ENCODE measurements at places on chromosomes 7 and 10.

DNA sequence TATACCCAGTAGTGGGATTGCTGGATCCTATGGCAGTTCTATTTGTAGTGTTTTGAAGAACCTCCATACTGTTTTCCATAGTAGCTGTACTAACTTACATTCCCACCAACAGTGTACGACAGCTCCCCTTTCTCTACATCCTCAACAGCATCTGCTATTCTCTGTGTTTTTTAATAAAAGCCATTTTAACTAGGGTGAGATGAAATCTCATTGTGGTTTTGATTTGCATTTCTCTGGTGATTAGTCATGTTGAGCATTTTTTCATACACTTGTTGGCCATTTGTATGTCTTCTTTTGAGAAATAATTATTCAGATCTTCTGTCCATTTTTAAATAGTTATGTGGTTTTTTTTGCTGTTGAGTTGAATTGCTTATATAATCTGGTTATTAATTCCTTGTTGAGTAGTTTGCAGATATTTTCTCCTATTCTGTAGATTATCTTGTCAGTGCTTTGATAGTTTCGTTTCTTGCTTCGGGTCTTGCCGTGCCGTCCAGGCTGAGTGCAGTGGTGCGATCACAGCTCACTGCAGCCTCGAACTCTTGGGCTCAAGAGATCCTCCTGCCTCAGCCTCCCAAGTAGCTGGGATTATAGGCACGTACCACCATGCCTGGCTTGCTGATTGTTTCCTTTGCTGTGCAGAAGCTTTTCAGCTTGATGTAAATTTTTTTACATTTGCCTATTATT, 12.0 kb downstream of the MTG1 start:
- DNase-seq: no peak

- DNase-seq: no peak
Observed at GRCh38 chr7:140033779-140034363, 28.9 kb downstream of the PARP12 start.

- no peak for DNase-seq
Observed at GRCh38 chr10:27368706-27369105, 128.1 kb upstream of the ACBD5 start.

DNA sequence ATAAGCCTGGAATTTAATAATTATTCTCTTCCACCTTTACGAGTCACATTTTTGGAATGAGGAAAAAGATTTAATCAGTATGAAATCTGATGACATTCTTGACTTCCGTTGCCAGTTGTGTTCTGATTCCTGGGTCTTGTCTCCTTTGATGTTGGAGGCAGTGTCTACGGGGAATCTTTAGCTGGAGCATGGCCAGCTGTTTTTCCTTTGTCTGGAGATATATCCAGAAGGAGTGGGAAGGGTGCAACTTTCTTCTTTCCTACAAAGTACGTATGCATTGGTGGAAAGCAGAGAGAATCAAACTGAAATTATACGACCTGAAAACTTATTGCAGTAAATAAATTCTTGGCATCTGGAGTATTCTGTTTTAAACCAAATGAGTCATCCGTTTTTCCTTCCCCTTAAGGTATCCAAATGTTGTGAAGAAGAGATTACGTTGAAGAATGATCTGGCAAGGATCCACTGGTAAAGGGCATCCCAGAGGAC, 6.9 kb upstream of the GNG11 start:
- DNase-seq: no peak

DNA sequence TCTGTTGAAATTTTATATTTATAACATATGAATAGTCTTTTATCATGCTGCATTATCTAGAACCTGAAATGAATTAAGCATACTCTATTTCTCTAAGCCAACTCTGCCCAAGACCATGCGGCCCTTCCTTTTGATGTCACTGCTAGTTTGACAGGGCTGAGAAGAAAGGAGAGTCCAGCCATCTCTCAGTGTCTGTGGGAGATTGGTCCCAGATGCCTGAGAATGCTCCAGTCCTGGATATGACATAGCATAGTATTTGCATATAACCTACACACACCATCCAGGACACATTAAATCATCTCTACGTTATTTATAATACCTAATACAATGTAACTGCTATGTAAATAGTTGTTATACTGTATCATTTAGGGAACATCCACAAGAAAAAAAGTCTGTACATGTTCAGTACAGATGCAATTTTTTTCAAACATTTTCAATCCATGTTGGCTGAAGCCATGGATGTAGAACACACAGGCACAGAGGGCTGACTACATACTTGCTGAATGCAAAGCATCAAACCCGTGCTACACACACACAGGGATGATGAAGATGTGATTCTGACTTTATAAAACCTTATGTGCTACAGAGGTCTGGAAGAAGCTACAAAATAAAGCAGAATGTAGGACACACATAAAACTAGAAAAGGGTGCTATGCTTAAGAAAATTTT, 315.4 kb downstream of the PARD3 start:
- no peak for DNase-seq

DNA sequence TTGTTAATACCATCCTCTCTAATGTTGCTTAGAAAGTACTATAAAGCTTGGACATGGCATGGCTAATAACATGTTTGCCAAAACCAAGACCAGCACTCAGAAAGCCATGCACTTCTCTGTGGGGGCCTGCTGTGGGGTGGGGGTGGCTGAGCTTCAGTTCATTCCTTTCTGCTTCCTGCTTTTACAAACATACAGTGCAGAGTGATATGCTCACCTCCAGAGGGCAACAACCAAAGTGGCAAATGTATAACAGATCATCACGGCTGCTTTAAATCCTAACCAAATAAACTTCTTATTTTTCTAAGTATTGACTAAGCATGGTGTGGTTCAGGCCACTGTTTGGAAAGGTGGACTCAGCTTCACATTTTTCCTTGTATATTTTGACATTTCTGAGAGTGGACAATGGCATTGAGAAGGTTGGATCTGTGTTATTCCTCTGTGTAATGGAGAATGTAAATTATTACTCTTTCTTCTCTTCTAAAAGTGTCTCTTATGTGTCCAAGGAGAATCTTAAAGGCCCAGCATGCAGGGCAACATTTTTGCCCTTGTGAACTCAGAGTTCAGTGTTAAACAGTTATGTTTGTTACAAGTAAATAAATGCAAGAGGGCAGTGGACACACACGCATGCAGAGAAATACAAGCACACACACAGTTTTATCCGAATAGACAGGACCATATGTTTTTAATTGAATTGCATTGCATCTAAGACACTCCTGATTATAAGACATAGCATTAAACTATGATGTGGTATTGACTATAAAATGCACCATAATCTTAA, 186.1 kb downstream of the HERPUD2 start:
- no peak for DNase-seq

DNA sequence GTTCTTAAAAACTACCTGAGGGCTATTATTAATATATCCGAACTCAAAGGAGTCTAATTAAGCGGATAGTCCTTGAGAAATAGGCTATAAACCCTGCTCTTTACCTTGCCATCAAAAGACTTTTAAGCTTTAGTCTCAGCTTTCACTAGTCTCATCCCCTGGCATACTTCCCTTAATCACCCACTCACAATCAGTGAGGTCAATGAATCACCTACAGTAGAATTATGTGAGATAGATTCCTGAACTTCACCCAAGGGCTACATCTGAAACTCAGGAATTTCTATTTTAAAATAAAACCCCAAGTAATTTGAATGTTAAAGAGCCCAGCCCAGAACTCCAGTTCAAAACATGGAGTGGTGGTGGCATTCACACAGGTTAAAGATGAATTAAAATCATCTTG, 108.7 kb downstream of the ETV1 start:
- no peak for DNase-seq

- DNase-seq: no peak
Observed at GRCh38 chr7:471866-472639, 47.6 kb downstream of the PDGFA start.

GRCh38 chr10:123492016-123492415, 174.1 kb upstream of the GPR26 start:
- DNase-seq: no peak

GRCh38 chr10:27692663-27693062, 53.0 kb downstream of the MKX start:
- DNase-seq: no peak

- no peak for DNase-seq
Observed at GRCh38 chr10:70616761-70617160, 14.2 kb upstream of the PRF1 start.

GRCh38 chr7:26782501-26782900, 81.9 kb downstream of the SKAP2 start:
- no peak for DNase-seq

GRCh38 chr7:137760111-137760510, 86.7 kb downstream of the DGKI start:
- no peak for DNase-seq

- DNase-seq: no peak
Observed at GRCh38 chr7:155882596-155882995, 70.3 kb upstream of the SHH start.

- no peak for DNase-seq
Observed at GRCh38 chr7:155942226-155942950, 130.1 kb upstream of the SHH start.
